Activated CD8-positive, alpha-beta memory T cell treated with anti-CD3 and anti-CD28 coated beads for 48 hours (primary cell): ENCODE measurements at places on chromosomes 4 and X.

- DNase-seq: no peak
These were observed 311.2 kb upstream of the GATB start for GRCh38 chr4:152072001-152072485.

GRCh38 chrX:139692506-139692849, 15.5 kb downstream of the MCF2 start:
- DNase-seq: no peak

DNA sequence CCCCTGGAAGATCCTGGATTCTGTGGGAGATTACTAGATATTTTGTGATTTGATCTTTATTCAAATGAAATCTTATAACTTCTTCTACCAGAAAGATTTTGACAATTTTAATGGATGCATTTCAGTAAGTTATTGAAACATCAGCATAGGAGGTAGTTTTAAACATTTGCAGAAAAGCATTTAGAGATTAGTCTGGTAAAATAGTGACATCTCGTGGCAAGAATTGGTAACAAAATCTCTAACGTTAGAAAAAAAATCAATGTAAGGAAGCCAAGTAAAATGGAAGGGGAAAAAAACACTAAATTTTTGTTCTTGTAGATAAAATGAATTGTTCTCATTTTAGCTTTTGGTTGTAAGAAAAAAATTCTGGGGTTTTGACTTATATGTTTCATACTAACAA, 73.3 kb downstream of the TASL start:
- no peak for DNase-seq

DNA sequence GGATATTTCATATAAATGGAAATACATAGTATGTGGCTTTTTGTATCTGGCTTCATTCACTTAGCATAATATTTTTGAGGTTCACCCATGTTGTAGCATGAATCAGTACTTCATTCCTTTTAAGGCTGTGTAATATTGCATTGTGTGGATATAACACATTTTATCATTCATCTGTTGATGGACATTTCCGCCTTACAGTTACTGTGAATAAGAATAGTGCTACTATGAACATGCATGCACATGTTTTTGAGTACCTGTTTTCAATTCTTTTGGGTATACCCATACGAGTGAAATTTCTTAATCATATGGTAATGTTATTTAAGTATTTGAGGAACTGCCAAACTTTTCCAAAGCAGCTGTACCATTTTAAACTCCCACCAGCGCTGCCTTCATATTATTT, 539.6 kb upstream of the DIPK2B start:
- DNase-seq: no peak

GRCh38 chr4:99855678-99856077, 38.5 kb downstream of the LAMTOR3 start:
- DNase-seq: no peak

GRCh38 chr4:78297116-78297800, 240.1 kb downstream of the FRAS1 start:
- DNase-seq: no peak

DNA sequence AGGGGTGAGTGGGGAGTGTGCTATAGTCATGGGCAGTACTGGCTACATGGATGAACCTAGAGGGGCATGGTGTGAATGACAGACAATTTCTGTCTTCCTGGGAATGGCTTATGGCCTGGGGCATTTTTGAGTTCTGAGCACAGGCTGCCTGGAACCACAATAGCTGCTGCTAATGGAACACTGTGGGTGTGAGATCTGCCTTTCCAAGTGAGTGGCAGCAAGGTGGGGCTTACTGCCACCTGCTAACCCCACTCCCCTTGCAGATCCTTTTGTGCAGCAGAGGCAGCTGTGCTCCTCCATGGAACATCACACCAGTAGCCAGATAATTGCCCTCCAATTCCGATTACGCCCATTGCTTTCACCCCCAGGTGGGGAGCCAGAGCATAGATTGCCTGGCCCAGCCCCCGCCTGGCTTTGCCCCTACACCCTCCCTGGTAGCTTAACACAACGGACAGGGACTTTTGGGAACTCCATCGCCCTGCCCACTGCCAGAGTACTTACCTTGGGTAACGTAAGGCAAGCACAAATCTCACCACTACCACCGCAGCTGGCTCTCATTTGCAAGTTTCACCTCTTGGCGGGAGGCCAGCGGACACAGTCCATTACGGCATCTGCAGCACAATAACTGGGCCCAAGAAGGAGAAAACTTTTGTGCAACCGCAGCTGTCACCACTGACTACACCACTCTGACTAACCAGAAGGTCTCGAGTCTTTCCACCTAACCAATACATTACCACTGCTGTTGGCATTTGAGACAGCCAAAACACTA, 421.2 kb upstream of the NWD2 start:
- no peak for DNase-seq

GRCh38 chr4:123661080-123661737, 264.6 kb downstream of the SPRY1 start:
- no peak for DNase-seq

DNA sequence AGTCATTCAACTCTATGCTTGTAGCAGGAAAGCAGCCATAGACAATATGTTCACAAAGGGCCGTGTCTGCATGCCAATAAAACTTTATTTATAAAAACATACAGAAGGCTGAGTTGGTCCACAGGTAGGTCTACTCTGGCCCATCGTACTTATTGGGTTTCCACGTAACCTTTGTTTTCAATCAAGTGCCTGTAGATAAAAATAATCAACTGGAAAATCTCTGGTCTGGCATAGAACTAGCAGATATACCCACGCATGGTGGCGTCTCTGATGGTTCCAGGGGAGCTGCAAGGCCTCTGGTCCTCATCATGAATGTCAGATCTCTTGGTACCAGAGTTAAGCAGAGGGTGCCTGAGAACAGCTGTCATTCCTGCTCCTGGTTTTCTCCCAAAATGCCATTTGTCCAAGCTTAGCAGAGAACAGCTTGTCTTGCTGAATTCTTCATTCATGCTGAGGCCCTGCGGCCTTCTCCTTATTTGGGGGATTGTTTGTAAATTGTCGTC, 31.4 kb upstream of the JAKMIP1 start:
- DNase-seq: no peak

- no peak for DNase-seq
These were observed 129.7 kb downstream of the PLS3 start for GRCh38 chrX:115690511-115691216.

DNA sequence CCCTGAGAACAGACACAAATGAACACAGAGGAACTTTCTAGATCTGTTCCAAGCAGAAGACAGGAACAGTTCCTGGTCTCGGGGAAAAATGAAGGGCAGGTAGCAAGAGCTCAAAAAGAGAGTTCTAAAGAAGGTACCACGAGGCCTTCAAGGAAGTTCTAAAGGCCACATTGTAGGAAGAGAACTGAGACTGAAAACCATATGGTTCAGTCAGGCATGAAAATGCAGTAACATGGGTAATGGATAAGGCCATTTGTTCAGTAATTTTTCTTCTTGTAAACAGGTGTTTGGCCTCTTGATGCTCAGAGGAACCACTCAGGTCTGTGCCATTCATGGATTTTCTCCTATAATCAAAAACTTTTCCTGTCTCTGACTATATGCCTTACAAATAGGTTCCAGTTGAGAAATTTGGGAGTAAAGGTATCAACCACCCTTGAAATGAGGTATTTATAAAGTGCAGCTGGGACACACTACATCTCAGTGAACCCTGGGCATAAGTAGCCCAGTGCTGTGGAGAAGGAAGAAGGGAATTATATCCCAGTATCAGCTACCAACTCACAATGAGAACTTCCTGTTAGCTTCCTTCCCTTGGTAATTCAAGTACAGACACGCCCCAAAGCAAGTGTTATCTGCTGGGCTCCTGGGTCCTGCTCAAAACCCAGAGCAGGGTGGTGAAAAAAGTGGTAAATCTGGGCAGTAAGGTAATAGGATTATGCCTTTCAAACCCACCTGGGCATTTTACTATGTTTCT, 277.9 kb downstream of the KLHL13 start:
- DNase-seq: no peak

DNA sequence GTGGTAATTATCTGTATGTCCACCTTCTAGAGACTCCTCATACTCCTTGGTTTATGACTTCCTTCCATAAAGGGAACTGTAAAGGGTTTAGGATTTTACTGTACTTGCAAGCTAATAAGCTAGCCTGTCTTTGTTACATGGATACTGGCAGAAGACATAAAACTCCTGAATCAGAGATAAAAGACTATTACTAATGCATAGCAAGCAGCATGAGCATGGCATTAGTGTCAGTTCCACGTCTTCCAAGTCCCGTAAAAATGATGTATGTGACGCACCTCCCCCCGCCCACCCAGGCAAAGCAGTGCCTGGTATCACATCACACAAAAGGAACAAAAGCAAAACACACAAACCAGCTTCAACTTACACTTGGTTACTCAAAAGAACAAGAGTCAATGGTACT, 71.0 kb downstream of the SLC10A6 start:
- DNase-seq: no peak

GRCh38 chr4:153159016-153159415, 45.2 kb upstream of the TRIM2 start:
- no peak for DNase-seq

GRCh38 chrX:22748093-22748999, 251.4 kb upstream of the DDX53 start:
- no peak for DNase-seq

DNA sequence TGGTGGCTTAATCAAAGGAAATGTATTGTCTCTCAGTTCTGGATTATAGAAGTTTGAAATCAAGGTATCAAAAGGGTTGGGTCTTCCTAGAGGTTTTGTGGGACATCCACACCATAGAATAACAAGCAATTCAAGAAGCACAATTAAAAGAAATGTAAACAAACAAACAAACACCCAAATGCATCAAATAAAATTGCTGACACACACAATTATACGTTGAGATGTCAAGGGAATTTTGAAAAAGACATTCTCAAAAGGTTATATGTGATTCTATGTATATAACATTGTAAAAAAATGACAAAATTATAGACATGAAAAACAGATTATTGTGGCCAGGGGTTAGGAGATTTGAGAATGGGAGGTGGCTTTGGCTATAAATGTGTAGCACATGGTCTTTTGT, 250.7 kb upstream of the AGA start:
- DNase-seq: no peak

GRCh38 chrX:21723084-21723483, 34.8 kb downstream of the SMPX start:
- DNase-seq: no peak

DNA sequence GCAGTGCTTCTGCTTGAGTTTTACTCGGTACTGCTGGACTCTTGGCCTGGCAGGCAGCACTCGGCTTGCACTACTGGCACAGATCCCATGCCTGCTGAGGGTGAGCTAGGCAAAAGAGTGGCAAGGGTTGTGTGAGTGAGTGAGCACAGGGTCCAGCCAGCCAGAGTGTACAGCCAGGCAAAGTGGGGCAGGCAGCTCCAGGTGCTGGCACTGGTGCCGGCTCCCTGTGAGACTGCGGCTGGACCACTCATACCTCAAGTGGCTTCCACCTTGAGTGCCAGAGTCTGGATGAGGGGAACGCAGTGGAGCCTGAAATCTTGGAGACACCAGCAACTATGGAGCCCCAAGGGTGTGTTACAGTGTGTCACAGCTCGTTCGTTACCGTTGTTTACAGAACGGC, 1451.9 kb upstream of the AGA start:
- no peak for DNase-seq

DNA sequence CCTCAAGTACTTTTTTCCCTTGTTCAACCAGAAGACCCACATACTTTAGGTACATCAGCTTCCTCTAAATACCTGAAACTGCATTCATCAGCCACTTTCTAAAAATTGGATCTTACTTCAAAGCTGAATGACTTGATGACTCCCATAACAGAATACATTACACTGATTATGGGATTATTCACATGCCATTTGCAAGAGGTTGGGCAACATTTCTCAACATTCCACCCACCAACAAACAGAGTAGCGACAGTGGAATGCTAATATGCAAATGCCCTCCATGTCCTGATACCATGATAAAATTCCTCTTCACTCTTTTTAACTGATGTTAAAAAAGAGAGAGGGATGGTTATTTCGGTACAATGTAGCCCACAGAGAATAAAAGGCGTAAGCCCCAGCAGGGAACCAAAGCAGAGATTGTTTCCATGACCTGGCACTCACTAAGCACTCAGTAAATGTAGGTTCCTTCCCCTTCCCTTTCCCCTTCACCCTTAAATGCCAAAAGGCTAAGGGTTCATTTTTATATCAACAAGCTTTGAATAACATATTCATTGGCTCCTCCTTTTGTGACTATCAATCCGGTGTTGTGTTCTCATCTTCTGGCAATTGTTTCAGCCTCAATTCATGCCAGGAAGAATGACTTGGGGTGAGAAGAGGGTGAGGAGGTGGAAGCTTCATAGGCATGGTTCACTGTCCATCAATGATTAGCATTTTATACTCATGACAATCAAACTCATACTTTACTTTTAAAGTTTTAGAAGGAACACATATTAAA, 317.2 kb downstream of the DHX15 start:
- DNase-seq: no peak

GRCh38 chr4:90001023-90001422, 106.4 kb downstream of the MMRN1 start:
- no peak for DNase-seq

- DNase-seq: no peak
These were observed 27.7 kb upstream of the CXCL3 start for GRCh38 chr4:74066232-74066631.

DNA sequence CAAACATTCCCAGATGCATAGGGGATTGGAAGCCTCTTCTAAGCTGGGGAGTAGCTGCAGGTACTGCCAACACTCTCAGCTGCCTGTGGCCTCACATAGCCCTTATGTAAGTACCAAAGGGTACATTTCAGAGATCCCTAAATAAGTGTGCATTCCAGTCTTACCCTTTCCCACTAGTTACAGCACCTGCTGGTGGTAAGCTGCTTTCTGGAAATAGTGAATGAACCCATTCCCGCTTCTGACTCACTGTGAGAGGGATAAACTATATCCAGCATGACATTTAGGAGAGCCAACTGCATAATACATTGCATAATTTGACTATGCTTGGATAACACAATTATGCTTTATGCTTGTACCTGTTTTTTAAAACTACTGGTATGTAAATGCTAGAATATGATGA, 149.0 kb downstream of the FAM13A start:
- DNase-seq: no peak

GRCh38 chrX:71253253-71254091, 468 bp downstream of the ZMYM3 start:
- no peak for DNase-seq

- DNase-seq: no peak
These were observed 73.5 kb upstream of the ZFP42 start for GRCh38 chr4:187921946-187922623.

GRCh38 chrX:110373310-110373709, 14.7 kb downstream of the RTL9 start:
- DNase-seq: no peak

DNA sequence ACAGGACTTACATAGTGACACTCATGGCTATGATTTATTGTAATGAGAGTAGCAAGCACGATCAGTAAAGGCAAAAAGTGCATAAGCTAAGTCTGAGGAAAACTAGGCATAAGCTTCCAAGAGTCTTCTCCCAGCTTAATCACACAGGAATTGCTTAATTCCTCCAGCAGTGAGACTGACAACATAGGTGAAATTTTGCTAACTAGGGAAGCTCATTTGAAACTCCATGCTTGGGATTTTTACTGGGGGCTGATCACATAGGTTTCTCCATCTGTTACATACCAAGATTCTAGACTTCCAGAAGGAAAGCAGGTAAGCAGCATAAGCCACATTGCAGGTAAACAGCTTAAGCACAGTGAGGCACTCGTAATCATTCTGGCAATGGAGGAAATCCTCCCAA, 71.8 kb upstream of the FHDC1 start:
- no peak for DNase-seq

GRCh38 chr4:101981756-101982155, 191.2 kb downstream of the BANK1 start:
- no peak for DNase-seq

GRCh38 chrX:53674581-53674980, 11.9 kb downstream of the HUWE1 start:
- DNase-seq: no peak
